ENCODE measurements at places on chromosomes 16 and 17.
A peak's percentile ranks its signal among the peaks of the same experiment; 100 is the strongest.

- no peak for DNase-seq
Measured at GRCh38 chr16:86858501-86858900, 280.2 kb downstream of the FOXL1 start.

DNA sequence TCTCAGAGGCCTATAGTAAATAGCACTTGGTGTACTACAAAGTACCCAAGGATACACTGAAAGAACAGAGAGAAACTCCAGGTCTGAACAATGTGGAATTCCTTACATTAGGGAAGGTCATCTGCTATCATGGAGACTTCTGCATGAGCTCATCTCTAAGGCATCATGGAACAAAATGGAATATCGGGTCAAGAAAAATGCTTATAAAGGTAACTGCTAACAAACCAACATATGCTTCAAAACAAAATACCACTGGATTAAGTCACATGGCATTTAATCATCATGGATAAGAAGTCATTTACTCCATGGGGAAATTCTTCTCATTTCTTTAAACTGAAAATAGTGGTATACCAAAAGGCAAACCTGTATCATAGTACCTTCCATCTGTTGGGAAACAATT, 34.2 kb downstream of the TXNDC11 start:
- DNase-seq: no peak

- no peak for DNase-seq
Measured at GRCh38 chr16:87409781-87410180, 17.6 kb downstream of the MAP1LC3B start.

DNA sequence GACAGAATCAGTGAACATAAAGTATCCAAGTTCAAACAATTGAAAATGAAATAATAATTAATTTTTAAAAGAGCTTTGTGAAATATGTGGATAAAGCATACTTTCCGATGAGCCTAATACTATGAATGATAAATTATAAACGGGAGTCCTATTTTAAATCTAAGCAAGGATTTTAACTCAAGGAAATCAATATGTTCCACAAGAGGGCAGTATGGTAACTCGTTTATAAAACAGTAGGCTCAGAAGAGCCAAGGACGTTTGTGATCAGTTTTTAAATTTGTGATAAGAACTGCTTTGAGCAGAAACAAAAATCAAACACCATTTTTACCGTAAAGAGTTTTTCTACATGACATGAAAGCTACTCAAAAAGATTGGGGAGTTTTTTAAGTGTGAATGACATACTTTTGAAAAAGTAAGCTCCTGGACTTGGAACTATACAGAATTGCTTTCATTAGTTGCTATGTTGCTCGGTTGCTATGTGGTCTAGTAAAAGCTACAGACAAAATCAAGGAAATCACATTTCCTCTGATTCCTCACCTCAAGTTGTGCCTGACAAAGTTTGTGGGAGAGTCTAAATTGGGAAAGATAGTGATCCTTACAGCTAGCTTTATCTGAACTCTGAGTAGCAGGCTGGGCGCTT, 11.8 kb upstream of the TEKT1 start:
- no peak for DNase-seq

- DNase-seq: no peak
Measured at GRCh38 chr16:10003486-10003885, 178.7 kb downstream of the GRIN2A start.

- DNase-seq: peak; percentile 68
Measured at GRCh38 chr17:82065638-82066303, at the start of gene DUS1L. TSS of gene DUS1L (minus strand) at chr17:82065804. CDS start at chr17:82065059, 745 bp downstream.

DNA sequence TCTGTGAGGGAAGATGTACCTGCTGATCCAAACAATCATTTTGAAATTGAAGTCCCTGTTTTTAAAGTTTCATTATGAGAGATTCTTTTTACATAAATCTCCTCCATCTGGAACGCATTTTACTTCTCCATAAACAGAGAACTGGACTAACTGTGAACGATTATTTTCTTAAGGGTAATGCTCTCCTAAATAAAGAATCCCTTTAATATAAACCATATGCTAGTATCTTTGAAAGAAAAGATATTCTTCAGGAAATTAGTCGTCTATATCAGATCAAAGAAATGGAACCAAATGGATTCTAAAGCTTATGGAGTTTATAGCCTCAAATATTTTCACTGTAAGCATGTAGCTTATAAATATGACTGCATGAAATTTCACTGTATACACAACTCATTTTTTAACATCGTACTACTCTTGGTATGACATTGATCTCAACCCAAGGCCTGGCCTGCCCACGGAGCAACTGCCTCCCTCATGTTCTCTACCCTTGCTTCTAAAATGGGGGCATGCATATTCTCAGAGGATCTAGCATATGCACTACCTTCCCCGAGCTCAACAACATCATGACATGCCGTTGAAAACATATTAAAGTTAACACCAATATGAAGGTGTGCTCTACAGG, 66.4 kb downstream of the MYH10 start:
- DNase-seq: no peak

DNA sequence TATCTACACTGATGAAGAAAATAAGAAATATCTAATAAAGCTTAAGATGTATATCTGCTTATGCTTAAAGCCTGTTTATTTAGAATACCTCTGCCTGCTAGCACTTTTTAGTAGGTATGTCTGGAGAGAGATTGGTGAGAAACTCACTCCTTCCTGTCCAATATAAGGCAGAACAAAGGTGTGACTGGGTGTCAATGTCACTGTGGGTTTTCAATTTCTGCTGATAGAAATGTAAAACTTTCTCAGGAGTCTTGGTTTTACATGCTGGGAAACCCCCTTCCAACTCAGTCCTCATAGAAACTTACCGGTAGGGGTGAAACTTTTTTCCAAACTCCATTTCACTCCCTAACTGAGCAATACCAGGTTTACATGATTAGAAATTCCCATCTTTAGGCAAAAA, 17.8 kb upstream of the MPHOSPH6 start:
- no peak for DNase-seq

DNA sequence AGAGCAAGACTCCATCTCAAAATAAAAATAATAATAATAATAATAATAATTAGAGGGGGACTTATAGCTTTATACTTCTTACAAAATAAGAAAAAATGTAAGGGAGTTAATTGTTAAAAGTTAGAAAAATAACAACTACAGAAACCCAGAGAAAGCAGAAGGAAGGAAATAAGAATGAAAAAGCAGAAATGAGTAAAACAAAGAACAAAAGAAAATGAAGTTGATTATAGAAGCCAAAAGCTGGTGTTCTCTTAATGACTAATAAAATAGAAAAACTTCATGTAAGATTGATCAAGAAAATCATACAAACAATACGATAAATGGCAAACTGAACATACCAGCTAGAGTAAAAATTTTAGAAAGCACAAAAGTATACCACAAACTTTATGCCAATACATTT, 6.8 kb upstream of the NSMCE1 start:
- no peak for DNase-seq

GRCh38 chr17:21318439-21318838, 33.9 kb downstream of the MAP2K3 start:
- no peak for DNase-seq

DNA sequence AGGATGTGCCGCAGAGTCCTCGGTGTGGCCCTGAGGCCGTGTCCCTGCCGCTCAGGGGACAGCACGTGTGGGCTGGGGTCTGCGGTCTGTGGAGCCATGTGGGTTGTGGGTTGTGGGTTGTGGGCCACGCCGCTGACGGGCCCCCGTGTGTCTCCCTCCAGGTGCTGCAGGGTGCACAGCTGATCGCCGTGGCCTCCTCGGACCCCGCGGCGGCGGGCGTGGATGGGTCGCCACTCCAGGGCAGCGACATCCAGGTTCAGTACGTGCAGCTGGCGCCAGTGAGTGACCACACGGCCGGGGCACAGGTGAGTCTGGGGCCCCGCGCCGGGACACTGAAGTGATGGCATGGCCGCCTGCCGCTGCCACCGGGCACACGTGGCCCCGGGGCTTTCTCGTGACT, 120.7 kb downstream of the BANP start:
- DNase-seq: no peak

- DNase-seq: no peak
Measured at GRCh38 chr17:33854596-33854995, 400.5 kb upstream of the CCL2 start.

DNA sequence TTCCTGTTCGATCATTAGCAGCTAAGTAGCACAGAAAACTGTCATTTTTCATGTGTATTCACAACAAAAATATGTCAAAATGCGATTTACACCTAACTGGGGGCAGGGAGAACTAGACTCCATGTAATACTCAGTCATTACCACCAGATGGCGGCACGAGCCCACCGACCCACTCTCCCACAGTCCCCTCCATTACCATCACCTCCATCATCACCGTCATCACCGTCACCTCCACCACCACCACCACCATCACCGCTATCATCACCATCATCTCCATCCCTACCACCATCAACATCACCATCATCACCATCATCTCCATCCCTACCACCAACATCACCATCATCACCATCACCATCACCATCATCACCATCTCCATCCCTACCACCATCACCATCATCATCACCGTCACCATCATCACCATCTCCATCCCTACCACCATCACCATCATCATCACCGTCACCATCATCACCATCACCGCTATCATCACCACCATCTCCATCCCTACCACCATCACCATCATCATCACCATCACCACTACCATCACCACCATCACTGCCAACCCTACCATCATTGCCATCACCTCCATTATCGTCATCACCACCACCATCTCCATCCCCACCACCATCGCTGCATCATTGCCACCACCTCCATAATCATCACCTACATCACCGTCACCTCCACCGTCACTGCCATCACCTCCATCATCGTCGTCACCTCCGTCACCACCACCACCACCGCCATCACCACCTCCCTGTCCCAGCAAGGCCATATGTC, 14.4 kb downstream of the NDUFAF8 start:
- peak; percentile 45 for DNase-seq

DNA sequence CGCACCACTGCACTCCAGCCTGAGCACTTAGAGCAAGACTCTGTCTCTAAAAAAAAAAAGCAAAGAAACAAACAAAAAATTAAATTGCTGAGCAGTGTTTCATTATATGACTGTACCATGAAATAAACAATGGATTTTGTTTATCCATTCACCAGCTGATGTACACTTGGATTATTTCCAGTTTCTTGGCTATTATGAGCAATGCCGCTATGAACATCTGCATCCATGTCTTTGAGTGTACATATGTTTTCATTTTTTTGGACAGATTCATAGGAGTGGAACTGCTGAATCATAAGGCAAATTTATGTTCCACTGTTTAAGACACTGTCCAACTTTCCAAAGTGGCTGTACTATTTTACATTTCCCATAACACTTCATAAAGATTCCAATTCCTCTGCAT, 8.0 kb downstream of the RNF157 start:
- DNase-seq: no peak

GRCh38 chr17:36609498-36609862, 8.1 kb downstream of the MRM1 start:
- DNase-seq: no peak

DNA sequence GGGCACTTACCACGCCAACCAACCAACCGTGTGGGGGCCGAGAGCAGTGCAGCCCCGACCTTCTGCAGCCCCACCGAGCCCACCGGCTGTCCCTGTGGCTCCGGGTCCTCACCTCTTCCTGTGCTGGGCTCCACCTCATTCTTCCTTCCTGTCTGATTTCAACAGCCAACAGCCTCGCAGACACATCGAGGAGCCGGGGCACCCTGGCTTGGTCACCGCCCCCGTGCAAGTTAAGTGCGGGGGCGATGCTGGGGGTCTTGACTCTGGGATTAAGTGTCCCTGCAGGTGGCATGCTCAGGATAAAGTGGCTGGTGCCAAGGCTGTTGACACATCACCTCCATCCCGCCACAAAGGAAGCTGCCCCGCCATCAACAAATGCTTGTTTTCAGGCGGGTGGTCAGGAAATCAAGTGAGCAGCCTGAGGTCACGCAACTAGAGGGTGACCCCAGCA, at the start of gene NLRC3:
TSS of gene NLRC3 (minus strand) at position 102 of the 451 bp plus-strand sequence. CDS start 12,367 bp downstream, outside the sequence.
- DNase-seq: peak; percentile 49

GRCh38 chr17:17766077-17766743, 70.6 kb downstream of the SREBF1 start:
- no peak for DNase-seq

DNA sequence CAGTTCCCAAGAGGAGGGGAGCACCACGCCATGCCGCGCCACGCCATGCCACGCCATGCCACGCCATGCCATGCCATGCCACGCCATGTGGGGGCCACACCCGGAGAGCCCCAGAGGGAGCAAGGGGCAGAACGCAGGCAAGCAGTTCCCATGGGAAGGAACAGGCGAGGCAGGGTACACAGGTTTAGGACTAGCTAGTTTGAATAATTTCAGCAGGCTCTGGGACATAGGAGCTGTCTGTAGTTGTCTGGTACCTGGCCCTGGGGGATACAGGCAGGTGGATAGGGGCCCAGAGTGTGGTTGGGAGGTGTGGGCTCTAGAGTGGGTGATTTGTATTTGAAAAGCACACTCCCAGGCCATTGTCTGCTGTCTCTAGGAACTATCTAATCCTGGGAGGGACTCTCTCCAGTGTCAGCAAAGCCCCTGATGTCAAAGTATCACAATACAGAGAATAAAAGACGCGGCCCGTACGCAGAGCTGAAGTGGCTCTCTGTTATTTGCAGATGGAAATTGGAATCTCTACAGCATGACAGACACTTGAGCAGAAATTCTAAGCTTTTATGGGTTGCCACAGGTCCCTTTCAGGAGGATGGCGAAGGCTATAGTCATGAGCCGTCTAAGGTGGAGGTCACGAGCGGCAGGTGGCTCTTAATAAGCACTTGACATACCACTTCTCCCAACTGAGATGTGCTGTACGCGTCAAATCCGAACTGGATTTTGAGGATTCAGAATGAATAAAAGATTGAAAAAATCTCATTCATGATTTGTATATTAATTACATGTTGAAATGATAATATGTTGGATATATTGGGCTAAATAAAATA, 220.8 kb upstream of the TNRC6C start:
- DNase-seq: no peak

DNA sequence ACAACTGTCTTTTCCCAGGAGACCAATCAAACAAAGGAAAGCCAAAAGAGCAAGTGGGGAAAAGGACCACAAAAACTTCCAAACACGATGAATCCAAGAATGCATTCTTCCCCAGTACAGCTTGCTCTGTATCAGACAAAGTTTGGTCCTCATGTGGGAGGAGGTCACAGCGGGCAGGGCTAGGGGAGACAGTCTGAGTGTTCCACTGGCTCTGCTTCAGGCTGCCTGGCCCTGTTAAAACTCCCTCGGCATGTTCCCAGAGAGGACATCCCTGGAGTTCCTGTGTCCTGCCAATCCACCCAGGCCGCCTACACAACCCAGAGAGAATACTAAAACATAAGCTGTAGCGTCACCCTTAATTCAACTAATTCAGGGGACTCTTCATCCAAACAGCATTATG, 415.1 kb upstream of the DYNLRB2 start:
- no peak for DNase-seq

DNA sequence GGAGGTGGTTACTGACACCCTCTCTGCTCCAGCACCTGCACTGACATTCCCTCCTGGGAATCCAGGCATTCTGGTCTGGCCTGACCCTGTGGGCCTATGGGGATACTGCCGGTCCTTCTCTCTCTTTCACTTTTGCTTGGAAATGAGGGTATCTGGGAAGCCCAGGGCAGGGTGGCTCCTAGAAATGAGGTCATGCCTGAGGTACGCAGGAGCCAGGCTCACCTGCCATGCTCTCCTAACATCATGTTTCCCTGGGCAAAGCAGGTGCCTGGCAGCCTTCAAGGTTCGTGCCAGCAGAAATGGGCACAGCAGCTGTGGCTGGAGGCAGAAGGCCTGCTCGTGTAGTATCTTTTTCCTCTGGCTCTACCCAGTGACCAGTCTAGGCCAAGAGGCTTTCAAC, 3.3 kb downstream of the ITGA3 start:
- DNase-seq: no peak

All from T-cell (primary cell).